Right kidney (tissue), 9 donors: ENCODE measurements at places on chromosomes 2 and 18.

GRCh38 chr2:203846490-203847105 lies 21.0 kb upstream of the CTLA4 start:
- DNase-seq = no peak

- no peak for DNase-seq
Observed at GRCh38 chr2:16656784-16657391, 8.7 kb downstream of the CYRIA start.

GRCh38 chr2:107091163-107091864 lies 205.3 kb upstream of the ST6GAL2 start:
- no peak for DNase-seq

GRCh38 chr18:61398961-61399705 lies 65.9 kb downstream of the CDH20 start:
- no peak for DNase-seq

- no peak for DNase-seq
Observed at GRCh38 chr2:84550916-84551315, 34.6 kb downstream of the DNAH6 start.

DNA sequence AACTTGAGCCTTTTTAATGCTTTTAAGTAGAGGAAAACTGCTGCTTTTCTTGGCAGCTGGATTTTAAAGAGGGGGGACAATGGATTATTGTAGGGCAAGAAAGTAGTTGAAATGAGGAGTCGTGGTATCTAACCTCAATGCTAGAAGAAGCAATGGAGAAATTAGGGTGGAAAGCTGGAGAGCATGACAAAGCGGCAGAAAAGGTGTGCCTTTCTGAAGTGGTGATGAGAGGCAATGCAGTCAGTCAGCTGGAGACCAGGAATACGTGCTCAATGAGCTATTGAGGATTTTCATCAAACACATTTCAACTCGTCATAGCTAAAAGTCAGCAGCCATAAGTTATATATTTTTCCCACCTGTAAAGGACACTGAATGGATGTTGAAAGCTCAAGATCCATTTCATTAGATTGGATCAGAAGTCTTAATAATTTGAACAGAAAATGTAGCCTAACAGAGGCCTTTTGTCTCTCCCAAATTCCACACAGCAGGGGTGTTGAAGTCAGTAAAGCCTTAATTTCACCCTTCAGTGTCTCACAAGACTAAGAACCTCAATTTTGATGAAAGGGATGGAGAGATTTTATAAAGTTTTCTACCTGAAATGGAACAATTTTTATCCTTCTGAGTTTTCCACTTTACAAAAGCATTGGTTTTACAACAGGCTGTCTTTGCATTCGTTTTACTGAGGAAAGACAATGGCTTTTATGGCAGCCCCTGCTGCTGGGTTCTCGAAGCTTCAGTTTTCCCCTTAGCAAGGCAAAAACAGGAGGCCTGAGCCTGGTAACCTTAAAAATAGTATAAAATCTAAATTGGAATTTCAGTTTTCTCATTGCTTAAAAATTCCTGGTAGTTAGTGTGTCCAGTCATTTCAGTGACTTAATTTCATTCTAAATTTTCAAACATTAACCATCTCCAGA lies 131.1 kb downstream of the CCDC102B start:
- DNase-seq = no peak

DNA sequence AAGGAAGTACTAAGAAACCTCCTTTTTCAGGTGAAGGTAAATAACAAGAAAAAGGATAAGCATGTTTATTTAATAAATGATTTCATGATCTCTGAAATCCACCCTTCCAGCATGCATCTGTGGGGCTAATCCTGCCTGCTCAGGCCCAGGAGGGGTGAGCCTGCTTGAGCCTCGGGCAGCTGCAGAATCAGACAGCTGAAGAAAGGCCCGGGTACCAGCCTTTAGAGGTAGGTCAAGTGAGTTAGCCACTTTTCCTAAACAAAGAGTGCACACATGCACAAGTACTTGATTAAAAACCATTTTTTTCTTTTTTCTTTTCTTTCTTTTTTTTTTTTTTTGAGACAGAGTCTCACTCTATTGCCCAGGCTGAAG lies 25.7 kb upstream of the FZD7 start:
- DNase-seq = no peak

DNA sequence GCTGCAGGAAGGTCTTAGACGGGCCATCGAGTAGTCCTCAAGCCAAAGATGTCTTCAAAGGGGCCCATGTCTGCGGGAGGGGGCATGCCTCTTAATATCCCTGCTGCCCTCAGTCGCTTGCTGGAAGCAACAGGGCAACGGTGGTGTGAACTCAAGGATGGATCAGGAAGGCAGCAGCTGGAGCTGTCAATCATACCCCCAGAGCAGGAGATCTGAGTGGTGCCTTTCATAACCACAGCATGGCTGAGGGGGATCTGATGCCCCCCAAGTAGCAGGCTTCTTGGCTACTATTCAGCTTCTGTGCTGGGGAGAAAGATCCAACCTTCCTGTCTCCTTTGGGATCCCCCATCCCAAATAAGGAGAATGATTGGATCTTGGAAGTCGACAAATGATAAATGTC lies 46.4 kb downstream of the INSIG2 start:
- DNase-seq = no peak

- DNase-seq = no peak
Observed at GRCh38 chr2:168811696-168812095, 9.3 kb downstream of the NOSTRIN start.

GRCh38 chr18:44716697-44717163 lies 36.0 kb downstream of the SETBP1 start:
- DNase-seq = no peak
